ENCODE measurements at places on chromosomes 1 and 21.

DNA sequence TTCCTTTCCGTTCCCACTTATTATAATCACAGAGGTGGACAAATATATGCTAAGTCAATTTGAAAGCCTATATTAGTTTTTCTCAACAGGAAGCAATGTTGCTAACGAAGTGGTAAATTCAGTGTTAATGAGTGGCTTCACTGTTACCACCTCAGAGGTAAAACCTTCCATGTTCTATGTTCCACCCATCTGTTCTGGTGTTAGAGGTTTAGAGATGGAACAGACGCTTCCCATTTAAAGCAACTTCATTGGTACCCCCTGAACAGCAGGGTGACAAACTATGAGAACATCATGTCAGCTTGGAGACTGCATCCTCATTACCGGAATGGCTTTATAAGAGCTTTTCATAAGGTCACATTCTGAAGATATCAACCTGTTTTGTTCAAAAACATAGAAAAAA, 77.9 kb downstream of the ZNF644 start:
- no peak for DNase-seq

GRCh38 chr1:23999156-23999671, 19.1 kb upstream of the SRSF10 start:
- DNase-seq: no peak

GRCh38 chr1:156247460-156248322, at the start of gene PAQR6:
PAQR6 (minus strand) TSS chr1:156248056; CDS start chr1:156246731, 1,325 bp downstream.
- DNase-seq: no peak

DNA sequence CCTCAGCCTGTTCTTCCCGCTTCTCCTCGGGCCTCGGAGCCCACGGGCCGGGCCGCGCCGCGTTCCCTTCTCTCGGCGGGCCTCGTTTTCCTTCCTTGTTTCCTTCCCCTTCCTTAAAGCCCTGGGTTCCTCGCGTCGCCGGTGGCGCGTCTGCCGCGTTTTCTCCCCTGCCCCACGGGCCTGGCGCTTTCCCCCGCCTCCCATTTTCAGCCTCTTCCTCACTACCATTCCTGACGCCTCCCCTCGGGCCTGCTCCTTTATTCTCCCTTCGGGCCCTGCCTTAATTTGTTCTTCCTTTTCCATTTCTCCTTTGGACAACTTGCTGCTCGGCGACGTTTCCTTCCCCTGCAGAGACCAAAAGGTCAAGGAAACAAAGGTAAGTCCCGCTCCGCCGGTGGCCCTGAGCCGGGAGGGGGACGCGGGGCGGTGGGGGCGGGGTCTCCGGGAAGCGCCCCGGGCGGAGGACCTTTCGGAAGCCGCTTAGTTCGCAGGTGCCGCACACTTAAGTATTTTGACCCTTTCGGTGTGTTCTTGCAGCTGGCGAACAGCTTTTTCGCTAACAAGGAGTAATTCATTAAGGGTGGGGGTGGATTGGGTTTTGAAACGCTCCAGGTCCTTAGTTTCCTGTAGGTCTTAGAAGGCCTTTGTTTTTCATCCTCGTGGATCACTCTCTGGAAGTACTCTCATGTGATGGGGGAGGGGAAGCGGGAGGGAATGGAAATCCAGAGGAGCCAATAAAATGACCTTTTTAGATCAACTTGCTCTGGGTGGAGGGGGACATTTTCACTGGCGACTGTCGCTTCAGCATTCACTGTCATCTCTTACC, 780 bp downstream of the YTHDF2 start:
- DNase-seq: peak; percentile 83

GRCh38 chr1:55986003-55986402, 593.4 kb downstream of the PLPP3 start:
- no peak for DNase-seq

GRCh38 chr21:41091616-41092015, 76.3 kb upstream of the BACE2 start:
- DNase-seq: no peak

GRCh38 chr1:6745073-6745472, 40.2 kb upstream of the CAMTA1 start:
- peak; percentile 19 for DNase-seq

GRCh38 chr1:232452736-232453440, 177.0 kb downstream of the SIPA1L2 start:
- no peak for DNase-seq

DNA sequence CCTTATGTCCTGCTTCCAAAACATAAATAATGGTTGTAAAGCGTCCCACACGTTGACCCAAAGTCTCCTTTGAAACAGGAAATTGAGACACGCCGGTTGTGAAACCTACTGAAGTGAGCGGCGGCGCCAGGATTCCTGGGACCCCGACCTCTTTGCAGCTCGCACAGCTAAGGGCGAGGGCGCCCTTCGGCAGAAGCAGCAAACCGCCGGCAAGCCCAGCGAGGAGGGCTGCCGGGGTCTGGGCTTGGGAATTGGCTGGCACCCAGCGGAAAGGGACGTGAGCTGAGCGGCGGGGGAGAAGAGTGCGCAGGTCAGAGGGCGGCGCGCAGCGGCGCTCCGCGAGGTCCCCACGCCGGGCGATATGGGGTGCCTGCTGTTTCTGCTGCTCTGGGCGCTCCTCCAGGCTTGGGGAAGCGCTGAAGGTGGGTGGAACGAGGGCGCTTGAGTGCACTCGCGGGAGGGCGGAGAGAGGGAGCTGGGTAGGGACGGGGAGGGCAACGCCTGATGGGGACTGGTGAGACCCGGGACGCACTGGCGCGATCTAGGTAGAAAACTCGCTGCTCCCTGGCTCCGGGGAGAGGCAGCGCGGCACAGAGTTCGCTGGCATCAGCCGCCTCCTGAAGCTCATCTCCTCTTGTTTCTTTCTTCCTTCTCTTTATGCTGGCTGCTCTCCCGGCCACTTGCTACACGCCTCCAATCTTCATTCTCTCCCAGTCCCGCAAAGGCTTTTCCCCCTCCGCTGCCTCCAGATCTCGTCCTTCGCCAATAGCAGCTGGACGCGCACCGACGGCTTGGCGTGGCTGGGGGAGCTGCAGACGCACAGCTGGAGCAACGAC, at the start of gene CD1D:
CD1D (plus strand) TSS at position 155 of the 836 bp plus-strand sequence; CDS start at position 362, 207 bp downstream.
- DNase-seq: peak; percentile 85

DNA sequence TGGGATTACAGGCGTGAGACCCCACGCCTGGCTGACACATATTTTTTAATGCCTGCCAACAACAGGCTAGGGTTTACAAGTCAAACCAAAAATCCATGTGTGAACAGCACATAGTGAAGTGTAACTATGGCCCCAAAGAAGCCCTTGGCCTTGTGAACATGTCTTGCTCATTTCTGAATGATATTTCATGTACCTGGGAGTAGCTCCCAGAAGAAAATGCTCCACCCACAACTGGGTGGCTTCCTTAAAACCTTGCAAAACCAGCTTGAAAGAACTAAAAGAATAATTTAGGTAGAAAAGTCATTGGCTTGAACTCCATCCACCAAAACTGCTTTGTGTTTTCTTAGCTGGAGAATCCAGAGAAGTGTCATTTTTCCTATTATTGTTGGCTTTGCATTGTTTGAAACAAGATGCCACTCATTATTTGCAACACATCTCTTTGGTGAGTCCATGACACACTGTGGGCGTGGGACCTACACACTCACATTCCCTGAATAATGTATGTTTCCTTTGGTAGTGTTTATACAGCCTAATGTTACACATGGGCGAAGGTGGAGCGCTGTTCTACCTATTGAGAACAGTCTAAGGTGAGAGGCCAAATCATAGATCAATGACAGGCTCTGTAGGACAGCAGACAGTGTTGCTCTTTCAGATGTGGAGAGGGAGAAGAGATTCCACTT, 28.5 kb upstream of the SDE2 start:
- DNase-seq: no peak

DNA sequence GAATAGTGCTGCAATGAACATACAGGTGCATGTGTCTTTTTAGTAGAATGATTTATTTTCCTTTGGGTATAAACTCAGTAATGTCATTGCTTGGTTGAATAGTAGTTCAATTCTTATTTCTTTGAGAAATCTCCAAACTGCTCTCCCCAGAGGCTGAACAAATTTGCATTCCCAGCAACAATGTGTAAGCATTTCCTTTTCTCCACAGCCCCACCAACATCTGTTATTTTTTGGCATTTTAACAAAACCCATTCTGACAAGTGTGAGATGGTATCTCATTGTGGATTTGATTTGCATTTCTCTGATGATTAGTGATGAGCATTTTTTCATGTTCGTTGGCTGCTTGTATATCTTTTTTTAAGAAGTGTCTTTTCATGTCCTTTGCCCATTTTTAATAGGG, 21.9 kb upstream of the EEIG2 start:
- no peak for DNase-seq

DNA sequence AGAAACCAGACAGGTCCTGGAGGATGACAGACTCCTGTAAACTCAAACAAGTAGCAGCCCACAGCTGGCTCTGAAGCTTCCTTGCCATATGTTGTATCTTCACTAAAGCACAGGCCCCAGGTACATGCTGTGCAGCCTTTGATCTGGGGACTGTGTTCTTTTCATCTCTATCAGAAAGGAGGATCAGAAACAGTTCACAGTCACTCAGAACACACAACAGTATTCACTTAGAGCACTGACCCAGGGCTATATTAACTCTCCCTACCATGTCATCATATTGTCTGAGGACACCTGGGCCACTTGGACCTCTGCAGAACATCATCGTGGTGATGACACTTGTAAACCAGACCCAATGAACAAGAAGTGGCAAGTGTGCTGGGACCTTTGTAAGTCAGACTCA, 222.0 kb downstream of the SETD4 start:
- no peak for DNase-seq

Data from posterior vena cava (tissue), 2 donors.